ENCODE measurements at places on chromosomes 1 and 21.

DNA sequence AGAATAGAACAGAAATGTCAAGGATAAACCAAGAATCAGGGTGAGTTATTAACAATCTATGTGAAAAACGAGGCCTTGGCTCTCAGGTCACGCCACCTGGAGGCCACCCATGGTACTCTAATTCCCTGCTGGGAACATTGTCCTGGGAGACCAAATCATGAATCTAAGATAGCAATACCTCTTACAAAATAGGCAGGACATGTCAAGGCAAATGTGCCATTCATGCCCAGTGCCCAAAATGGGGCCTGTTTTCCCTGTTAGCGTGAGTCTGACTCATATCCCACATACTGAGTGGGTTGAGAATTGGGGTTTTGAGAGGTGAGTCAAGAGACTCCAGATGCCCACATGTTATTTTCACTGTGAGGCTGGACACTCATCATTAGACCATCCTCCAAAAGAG lies 380.8 kb downstream of the HHIPL2 start:
- no peak for DNase-seq

DNA sequence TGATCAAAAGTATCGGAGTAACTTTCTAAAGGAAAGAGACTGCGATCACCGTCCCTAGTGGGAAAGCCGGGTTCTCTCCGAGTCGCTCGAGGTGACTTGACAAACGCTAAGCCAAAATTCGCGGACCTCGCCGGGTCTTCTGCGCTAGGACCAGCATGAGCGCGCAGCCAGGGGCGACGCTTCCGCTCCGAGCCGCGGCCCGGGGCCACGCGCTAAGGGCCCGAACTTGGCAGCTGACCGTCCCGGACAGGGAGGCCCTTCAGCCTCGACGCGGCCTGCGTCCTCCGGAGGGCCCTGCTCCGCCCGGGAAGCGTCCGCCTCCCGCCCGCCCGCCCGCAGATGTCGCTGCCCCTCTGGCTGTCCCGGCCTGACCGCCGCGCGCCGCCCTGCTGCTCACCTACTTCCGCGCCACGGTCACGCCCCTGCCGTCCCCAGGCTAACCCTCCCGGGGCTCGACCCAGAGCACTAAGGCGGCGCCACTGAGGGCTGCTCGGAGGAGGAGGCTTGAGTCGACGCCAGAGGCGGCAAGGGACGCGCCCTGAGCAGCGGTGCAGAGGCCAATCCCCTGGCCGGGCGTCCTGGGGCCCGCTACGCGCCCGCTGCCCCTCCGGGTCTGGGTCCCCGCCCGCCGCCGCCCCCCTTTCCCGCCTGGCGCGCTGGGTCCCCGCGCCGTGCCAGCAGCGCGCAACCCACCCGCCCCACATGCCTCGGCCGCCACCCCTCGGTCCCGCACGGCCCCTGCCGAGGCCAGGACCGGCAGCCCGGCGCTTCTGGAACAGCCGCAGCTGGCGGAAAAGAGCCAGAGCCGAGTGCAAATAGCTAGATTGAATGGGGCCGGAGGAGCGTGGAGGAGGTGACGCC lies 896 bp upstream of the DUSP10 start:
- DNase-seq, result peak; percentile 76

DNA sequence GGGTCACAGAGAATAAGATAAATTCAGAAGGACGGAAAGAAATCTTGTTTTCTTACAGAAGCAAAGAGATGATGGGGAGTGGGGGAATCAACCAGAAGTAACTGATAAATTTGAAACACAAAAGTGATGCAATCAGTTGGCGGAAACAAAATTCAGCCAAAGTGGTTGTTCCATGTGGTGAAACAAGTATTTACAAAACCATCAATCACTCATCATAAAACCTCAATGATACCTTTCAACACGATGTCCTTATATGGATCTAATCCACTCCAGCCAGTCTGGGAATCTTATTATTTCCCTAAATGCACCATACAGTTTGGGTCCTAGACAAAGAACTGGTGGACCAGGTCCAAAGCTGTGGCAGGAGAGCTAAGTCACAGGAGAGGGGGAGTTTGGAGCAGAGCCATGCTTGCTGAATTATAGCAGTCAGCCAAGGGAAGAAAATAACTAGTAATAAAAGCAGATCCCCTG lies 303.8 kb upstream of the LRRC7 start:
- DNase-seq, result no peak

DNA sequence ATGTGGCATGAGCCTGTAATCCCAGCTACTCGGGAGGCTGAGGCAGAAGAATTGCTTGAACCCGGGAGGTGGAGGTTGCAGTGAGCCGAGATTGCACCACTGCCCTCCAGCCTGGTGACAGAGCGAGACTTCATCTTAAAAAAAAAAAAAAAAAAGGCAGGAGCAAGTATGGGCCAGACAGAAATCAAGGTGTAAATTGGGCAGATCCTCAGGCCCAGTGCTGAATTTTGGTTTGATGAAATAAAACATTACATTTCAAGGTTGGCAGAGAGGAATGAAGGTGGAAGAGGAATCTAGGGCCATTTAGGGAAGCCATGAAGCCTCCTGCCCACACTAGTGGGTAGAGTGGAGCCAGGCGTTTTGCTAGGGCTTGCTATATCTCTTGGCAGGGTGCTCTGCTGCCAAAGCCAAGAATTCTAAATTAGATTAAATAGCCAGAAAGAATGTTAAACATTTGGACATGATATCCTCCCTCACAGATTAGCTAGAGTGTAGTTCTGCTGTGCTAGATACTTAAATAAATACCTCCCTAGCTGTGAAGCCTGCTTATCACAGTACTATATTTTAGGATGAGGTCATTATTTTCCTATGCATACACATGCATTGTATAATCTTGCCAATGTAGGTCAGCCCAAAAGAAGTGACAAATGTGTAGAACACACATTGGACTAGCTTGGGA lies 16.6 kb upstream of the LGALS8 start:
- DNase-seq, result no peak

DNA sequence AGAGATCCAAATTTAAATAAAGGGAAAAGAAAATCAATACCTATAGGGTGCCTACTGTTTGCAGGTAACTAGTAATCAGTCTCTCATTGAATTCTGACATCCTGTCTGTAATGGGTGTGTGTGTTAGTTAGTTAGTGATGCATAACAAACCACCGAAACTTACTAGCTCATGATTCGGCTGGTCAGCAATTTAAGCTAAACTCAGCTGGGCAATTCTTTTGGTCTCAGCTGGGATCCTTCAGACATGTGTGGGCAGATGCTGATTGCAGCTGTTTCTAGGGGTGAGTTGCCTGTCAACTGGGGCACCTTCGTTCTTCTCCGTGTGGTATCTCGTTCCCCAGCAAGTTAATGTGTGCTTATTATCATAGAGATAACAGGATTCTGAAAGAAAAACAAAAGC lies 40.2 kb upstream of the ZNF124 start:
- DNase-seq, result no peak

GRCh38 chr1:225554216-225554812 lies 98.6 kb downstream of the ENAH start:
- DNase-seq, result no peak

DNA sequence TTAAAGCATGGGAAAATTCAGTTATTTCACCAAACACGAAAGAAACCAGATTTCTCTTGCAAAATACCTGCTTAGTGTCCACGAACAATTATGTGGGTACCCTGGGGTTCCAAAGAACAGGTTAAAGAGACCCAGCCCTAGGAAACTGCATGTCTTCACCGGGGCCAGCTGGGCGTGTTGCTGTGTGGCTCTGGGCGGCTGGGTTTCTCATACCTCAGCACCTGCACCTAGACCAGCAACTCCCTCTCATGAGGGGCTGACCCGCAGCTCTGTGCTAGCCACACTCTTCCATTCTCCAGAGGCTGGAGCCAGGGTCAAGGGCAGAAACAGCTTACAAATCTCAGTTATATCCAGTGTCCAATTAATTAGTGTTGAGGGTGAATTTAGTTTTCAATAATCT lies 40.3 kb downstream of the ACP6 start:
- no peak for DNase-seq

GRCh38 chr1:84006591-84006990 lies 7.7 kb upstream of the TTLL7 start:
- no peak for DNase-seq

- DNase-seq, result no peak
Measured at GRCh38 chr1:18726368-18726767, 95.7 kb downstream of the PAX7 start.

GRCh38 chr1:40712997-40713396 lies 21.5 kb downstream of the NFYC start:
- DNase-seq, result no peak

DNA sequence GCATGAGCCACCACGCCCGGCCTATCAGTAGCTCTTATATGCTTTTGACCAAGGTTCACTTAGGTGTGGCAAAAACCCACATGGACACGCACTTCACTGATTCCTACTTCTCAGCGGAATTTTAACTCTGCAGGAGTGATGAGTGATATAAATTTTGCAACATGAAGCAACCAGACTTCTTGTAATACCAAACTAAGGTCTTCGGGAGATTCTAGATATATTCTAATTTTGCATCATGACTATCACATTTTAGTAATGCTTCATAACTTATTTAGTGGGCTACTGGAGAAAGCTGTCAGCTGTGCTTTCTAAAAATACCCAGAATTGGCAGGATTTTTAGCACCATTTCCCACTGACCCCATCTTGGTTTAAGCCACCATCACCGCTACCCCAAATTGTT lies 27.8 kb downstream of the RHCE start:
- no peak for DNase-seq

- DNase-seq, result no peak
Measured at GRCh38 chr21:30962013-30962412, 76.3 kb downstream of the KRTAP19-8 start.

- no peak for DNase-seq
Measured at GRCh38 chr1:209103092-209103491, 480.4 kb upstream of the CAMK1G start.

DNA sequence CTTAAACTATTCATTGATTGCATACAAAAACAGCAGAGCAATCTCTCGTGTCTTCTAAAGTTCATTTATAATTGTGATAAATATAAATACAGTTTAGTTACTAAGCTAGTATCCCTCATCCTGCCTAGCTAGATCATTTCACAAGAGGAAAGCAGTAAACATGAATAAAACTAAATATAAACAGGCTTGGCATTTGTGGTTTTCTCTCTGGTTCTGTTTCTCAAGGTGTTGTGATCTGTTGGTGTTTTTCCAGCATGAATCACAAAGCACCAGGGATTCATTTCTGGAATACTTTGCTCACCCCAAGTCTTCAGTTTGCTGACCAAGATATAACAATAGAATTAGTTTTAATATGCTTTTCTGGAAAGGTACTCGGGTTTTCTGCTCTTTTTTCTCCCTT lies 32.7 kb upstream of the GLIS1 start:
- DNase-seq, result no peak

GRCh38 chr1:110593902-110594301 lies 12.3 kb downstream of the KCNA2 start:
- no peak for DNase-seq

- no peak for DNase-seq
Measured at GRCh38 chr1:185017338-185017737, 28.0 kb upstream of the RNF2 start.

DNA sequence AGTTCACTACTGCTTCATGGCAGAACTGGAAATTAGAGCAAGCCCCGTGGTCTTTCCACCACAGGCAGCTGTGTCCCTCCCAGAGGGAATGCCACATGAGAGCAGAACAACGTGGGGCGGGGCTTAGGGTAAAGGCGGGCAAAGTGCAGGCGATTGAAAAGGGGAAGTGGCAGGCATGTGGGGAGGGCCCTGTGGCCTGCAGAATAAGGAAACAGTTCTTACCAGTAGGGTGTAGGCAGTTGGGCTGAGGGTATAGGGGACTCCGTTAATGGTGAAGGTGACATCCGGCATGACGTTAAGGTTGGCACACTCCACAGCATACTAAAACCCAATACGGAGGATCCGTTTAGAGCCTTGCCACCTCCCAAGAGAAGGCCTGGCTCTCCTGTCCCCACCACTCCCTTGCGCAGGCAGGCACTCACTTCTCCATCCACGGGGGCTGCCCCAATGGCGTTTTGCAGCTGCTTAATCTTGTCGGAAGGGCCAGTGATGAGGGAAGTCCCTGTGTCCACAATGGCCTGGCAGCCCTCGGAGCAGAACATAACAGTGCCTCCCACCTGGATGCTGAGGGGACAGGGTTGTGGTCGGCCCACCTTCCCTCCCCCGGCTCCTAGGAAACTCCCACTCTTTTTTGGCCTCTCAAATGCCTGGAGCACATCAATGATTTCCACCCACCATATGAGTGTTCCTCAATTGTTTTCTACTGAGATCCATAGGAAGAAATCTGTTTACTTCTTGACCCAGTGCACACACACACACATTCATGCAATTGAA lies 9.1 kb upstream of the RAB7B start:
- no peak for DNase-seq

DNA sequence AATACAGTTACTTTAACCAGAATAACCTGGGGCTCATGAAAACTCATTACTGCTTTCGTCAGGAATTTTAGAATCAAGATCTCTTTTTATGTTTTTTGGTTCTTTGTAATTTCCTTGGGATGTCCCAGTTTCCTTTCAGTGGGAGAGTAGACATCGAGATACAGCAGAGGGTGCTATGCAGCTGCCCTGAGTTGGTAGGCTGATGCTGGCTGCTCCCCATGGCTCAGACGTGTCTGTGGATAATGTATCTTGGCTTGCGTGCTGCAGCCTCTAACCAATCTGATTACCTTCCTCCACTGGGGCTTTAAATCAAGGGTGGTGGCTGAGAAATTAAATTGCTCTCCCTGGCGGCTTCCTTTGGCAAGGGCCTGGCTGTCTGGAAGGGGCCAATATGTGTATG lies 253.7 kb downstream of the CACNA1E start:
- DNase-seq, result no peak

GRCh38 chr1:239125027-239125426 lies 261.3 kb upstream of the CHRM3 start:
- DNase-seq, result no peak

GRCh38 chr21:34952701-34953100 lies 96.4 kb downstream of the RUNX1 start:
- DNase-seq, result no peak

GRCh38 chr1:80645621-80646020 lies 1155.1 kb upstream of the ADGRL2 start:
- DNase-seq, result no peak

DNA sequence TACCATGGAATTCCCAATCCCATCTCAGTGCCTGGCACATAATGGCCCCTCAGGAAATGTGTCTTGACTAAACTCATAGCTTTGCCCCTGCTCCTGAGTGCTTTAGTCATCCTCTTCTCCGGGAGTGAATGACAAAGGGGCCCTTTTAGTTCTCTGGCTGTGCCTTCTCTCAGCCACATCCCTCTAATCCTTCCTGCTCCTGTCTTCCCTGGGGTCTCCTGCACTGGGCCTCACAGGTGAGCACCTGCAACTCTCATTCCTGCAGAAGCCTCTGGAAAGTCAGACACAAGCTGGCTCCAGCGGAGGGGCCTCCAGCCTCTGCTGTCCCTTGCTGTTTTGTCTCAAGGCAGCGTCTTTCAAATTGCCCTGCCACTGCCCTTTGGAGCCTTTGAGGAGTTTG lies 14.0 kb upstream of the ETV3L start:
- no peak for DNase-seq

- DNase-seq, result no peak
Measured at GRCh38 chr21:33642896-33643657, 776 bp downstream of the ITSN1 start.

DNA sequence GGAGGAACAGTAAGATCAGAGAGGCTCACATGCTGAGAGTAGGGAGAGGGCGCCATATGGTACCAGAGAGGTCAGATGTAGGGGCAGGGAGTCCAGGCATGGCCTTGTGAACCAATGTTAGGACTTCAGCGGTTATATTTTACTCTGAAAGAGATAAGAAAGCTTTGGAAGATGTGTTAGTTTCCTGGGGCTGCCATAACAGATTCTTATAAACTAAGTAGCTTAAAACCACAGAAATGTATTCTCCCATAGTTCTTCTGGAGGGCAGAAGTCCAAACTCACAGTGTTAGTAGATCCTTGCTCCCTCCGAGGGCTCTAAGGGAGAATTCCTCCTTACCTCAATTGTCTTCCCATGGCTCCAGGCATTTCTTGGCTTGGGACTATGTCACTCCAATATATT lies 502.5 kb upstream of the ADGRL2 start:
- DNase-seq, result no peak

Data from T-helper 1 cell (primary cell).